ENCODE measurements at places on chromosomes 12 and 14. TPM values are rescaled to one million over a fixed set of nuclear protein-coding genes. Genes with fewer than 3 reads are reported as not detected.

Gene PSEN1
- 36.8 TPM for total RNA-seq

GRCh38 chr14:31880935-31881334 is 196.2 kb upstream of the ARHGAP5 start:
- DNase-seq: peak; percentile 34
- H3K4me1 ChIP-seq: peaks cover 11% of the 10 kb centered on the region
- H3K4me3 ChIP-seq: no peak overlapping the region
- no peaks in the 10 kb centered on the region for H3K27me3 ChIP-seq

Gene KRT8
- 31.7 TPM for total RNA-seq

DNA sequence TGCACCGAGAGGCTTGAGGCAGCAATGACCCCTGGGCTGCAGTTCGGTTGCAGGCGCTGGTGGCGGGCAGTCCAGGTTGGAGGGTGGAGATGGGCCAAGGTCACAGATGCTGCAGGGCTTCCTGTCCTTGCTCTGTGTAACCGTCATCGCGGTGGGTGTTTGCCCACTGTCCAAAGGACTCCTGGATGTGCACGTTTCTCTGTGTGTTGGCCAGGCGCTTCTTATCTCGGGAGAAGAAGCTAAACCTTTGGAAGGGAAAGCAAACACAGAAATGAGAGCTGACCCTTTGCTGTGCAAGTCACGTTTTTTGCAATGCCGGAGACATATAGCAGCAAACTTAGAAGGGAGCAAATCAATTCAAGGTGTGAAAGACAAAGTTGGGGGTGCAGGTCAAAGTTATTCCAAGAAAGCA is 14.5 kb downstream of the SNRNP35 start:
- peaks cover 13% of the 10 kb centered on the region for H3K36me3 ChIP-seq
- no peaks in the 10 kb centered on the region for H3K27me3 ChIP-seq
- no peak for DNase-seq
- no peaks in the 10 kb centered on the region for H3K4me1 ChIP-seq
- H3K27ac ChIP-seq: no peak overlapping the region

Gene CCDC197
- total RNA-seq: not detected

Measured in endothelial cell of umbilical vein (primary cell).